ENCODE measurements at places on chromosomes 7 and 10. TPM values are rescaled to one million over a fixed set of nuclear protein-coding genes. Genes with fewer than 3 reads are reported as not detected.

The CC2D2B gene
- total RNA-seq: 0.44 TPM

The SMKR1 gene
- total RNA-seq: 8.4 TPM

The TDRD1 gene
- not detected for total RNA-seq

The GRID1 gene
- total RNA-seq: 0.29 TPM

The TFPI2 gene
- 208 TPM for total RNA-seq

The GAD2 gene
- not detected for total RNA-seq

The TMEM139 gene
- 1.2 TPM for total RNA-seq

The ACTR1A gene
- 86.1 TPM for total RNA-seq

The SOSTDC1 gene
- not detected for total RNA-seq

The TRIM50 gene
- not detected for total RNA-seq

The CHAT gene
- not detected for total RNA-seq

Data from A549 treated with AZD2906 at 1 μM for 4 hours (cell line).